Iris pigment epithelial cell (primary cell): ENCODE measurements at places on chromosomes 1 and 21.

DNA sequence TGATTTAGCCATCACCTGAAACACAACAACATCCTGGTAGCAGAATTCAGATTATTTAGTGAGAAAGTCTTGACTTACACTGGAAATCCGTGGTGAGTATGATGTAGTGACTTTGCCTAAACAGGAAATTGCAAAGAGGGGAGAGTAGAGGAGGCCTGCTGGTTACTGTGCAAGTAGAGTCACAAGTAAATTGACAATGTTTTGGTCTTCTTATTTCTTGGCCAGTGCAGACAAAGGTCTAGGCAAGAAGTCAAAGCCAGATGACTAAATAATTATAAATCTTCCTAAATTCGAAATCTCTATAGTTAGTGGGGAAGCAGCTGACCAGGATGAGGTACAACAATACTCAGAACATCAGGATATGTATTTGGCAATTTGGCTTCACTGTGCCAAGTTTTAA lies 159.5 kb upstream of the KCTD3 start:
- peak; percentile 49 for DNase-seq

GRCh38 chr1:237016626-237017025 lies 12.4 kb upstream of the MT1HL1 start:
- DNase-seq: no peak

DNA sequence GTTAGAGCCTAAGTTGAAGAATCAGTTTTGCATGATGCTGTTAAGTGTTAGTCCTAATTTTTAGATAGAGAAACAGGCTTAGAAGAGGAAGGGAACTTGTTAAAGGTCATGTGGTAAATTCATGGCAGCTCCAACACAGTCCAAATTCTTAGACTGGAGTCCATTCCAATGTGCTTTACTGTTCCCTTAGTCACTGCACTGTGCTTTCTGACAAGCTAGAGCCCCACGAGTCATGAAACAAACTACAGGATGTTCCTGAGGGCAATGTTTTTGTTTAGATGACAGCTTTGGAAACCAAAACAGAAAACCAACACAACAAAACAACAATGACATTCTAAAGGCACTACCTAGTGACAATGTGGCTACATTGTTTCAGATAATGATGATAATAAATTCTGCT lies 23.1 kb upstream of the RGS4 start:
- DNase-seq: peak; percentile 80

DNA sequence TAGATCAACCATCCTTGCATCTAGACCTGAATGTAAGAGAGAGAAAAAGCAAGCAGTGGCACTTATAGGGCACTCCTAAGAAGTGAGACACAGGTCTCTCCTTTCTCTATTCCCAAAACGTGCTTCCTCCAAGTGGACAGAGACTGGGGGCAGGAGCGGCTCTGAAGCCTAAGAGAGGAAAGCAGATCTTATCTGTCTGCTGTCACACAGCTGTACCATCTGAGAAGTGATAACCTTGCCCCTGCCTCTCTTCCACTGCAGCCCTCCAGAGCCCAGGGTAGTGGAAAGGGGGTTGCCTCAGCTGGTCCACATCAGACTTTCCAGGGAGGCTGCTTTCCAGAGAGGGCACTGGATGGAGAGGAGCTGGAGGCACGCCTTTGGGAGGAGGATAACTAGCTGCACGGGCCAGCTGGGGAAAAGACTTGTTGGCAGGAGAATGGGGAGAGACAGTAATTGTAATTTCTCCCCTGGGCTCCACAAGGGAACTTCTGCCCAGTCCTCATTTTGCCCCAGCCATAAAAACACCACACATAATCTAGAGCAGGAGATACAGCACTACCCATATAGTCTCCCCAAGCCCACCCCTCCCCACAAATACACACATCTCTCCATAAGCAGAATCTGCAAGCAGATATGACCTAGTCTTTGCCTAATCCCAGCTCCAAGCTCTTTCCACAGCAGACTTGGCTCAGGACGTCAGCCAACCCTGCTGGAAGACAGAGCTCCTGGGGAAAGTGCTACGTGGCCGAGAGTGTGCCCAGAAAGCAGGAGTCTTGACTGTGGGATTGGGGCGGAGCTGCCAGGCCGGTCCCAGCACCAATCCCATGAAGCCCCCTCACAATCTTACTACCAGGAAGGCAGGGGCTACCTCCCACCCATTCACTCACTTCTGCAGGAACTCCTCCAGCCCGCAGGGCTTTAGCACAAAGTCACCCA lies 31.2 kb downstream of the PIK3C2B start:
- DNase-seq: no peak

GRCh38 chr1:204640578-204640977 lies 45.0 kb downstream of the LRRN2 start:
- no peak for DNase-seq

GRCh38 chr21:31191553-31191952 lies 152.5 kb downstream of the TIAM1 start:
- no peak for DNase-seq

GRCh38 chr1:226572325-226572726 lies 23.8 kb downstream of the STUM start:
- no peak for DNase-seq

DNA sequence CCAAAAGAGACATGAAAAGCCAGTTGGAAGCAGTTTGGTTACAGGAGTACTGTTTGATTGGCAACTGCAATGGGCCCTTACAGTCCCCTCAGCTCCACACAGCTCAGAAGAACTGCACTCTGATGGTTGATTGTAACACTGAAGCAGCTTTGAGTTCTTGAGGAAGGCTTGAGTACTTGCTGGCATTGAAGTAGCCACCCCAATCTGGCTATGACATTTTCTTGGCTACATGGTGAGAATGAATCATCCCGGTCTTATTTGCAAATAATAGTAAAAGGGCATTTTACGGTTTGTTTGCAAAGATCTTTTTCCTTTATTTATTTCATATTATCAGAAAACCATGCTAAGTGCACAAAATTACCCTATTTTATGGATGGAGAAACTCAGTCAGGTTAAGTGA lies 159.7 kb upstream of the BEND5 start:
- no peak for DNase-seq

DNA sequence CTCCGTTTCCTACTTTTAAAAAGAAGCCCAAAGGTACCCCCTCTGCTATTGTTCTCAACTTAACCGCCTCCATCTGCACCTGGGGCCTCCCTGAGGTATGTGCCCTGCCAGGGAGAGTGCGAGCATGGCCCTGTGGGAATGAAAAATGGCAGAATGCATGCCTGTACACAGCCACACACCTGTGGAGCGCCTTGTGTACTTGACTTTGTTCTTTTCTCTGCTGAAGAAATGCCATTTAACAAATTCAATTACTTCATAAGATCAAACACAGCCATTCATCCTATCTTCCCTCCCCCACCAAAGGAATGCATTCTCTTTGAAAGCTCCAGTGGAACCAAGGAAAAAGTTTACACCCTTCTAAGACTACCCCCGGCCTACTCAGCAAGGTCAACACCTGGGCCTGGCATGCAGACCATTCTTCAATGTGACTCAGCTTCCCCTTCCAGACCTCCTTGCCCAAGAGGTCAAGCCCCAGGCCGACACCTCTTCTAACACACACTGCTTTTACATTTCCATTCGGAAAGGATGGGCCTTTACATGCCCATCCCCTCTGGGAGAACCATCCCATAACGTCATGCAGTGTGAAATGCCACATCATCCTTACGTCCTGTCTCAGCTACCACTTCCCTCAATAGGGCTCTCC lies 123.7 kb downstream of the SMYD2 start:
- DNase-seq: peak; percentile 87
